ENCODE measurements at places on chromosomes 5 and 9.
A peak's percentile ranks its signal among the peaks of the same experiment; 100 is the strongest.

DNA sequence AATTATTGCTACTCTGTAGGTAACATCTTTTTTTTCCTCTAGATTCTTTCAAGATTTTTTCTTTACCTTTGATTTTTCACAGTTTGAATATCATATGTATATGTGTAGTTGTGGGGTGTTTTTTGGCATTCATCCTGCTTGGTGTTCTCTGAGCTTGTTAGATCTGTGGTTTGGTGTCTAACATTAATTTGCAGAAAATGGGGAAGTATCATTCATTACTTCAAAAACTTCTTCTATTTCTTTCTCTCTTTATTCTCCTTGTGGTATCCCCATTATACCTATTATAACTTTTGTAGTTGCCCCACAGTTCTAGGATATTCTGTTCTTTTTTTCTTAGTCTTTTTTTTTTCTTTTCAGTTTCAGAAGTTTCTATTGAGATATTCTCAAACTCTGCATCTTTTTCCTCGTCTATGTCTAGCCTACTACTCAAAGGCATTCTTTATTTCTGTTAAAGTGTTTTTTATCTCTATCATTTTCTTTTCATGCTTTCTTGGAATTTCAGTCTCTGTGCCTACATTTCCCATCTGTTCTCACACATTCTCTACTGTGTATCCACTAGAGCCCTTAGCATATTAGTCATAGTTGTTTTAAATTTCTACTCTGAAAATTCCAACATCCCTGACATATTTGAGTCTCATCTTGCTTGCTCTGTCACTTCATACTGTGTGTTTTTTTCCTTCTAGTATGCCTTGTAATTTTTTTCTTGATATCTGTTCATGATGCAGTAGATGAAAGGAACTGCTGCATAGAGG is 60.1 kb upstream of the GNA14 start:
- DNase-seq, result no peak

DNA sequence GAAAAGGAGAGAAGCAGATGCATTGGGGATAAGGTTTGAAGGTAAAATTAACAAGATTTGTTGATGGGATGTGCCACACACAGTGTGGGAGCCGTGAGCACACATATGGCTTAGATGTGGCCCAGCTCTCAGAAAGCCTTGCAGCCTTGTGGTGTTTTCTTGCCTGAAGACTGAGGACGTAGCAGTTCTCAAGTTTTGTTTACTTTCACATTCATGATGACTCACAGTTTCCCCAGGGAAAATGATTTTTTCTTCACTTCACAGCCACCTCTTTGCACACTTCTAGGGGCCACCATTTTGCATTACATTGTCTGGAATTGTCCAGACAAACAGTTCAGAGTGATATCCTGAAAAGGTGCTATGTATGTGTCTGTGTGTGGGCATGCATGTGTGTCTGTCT is 126.2 kb downstream of the BASP1 start:
- no peak for DNase-seq

GRCh38 chr9:76912636-76913275 is 6.8 kb upstream of the PRUNE2 start:
- DNase-seq, result peak; percentile 89

GRCh38 chr5:153206361-153206760 is 284.1 kb upstream of the GRIA1 start:
- no peak for DNase-seq

- DNase-seq, result peak; percentile 89
Observed at GRCh38 chr9:127742435-127743088, 7.5 kb upstream of the TOR2A start.

DNA sequence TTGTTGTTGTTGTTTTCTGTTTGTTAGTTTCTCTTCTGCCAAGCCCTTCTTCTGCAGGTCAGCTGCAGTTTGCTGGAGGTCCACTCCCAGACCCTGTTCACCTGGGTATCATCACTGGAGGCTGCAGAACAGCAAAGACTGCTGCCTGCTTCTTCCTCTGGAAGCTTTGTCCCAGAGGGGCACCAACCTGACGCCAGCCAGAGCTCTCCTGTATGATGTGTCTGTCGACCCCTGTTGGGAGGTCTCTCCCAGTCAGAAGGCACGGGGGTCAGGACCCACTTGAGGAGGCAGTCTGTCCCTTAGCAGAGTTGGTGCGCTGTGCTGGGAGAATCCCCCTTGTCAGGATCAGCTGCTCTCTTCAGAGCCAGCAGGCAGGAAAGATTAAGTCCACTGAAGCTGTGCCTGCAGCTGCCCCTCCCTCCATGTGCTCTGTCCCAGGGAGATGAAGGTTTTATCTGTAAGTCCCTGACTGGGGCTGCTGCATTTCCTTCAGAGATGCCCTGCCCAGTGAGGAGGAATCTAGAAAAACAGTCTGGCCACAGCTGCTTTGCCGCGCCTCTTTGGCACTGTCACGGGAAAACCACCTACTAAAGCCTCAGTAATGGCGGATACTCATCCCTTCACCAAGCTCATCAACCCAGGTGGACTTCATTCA is 299.2 kb downstream of the EDIL3 start:
- DNase-seq, result peak; percentile 13

DNA sequence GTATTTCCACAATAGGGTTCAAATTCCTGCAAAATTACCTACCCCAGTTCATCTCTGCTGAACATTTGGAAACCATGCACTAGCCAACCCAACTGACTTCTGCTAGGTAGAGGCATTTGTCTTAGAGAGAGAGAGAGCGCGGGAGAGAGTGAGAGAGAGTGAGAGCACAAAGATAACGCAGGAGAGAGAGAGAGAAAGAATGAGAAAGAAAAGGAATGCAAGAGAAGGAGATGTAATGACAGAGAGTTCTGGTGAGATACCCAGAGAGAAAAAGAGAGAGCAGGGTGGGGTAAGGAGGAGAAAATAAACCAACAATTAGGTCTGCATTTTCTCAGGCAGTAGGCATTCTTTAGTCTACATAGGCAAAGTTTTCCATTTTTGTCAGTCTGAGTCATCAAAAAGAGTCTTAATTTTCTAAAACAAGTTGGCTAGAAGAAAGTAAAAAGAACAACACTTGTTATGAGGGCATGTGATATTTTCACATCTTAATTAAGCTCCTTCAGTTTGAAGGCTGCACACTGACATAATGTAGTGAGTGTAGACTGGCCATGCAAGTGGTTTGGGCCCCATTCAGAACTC is 98.2 kb downstream of the MAP1B start:
- DNase-seq, result no peak

DNA sequence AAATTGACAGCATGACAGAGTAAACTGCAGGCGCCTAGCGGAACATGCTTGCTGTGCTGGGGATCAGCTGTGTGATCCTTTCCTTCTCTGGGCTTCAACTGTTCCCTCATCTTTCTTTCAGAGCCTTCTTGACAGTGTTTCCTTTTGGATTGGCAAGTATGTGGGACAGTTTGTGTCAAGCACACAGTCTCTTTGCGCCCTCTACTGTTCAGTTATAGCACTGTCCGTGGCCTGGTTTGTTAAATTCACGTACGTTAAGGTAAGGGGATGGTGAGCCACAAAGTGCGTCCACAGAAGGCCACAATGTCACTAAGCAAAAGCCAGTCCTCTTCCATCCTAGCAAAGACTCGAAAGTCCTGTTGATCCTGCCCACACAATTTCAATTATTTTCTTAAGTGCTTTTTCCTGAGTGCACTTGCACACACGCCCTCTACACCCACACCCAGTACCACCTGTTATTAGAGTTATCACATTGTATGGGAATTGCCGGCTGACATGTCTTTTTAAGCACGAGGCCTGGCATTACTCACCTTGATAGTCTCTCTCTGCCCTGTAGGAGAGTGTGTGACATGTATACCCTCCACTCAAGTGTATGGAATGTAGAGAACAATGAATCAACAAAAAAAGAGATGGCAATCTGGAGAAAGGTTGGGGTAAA is 22.5 kb upstream of the PTPN3 start:
- peak; percentile 52 for DNase-seq

DNA sequence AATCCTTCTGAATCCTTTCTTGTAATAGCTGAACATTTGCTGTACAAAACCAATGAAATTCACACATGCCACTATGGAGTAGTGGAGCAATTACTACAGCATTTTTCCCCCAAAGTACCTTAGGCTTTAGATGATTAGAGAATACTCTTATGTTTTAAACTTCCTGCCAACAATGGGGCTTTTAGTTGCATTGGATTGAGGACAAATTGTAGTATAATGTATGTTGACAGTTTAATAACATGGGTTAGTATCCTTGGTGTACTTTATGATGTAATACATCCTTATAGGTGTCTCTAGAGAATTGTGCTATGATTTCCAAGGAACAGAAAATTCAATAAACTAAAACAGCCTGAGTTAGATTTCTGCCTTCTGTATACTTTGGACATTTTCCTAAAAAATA is 422.7 kb upstream of the GRAMD2B start:
- no peak for DNase-seq

DNA sequence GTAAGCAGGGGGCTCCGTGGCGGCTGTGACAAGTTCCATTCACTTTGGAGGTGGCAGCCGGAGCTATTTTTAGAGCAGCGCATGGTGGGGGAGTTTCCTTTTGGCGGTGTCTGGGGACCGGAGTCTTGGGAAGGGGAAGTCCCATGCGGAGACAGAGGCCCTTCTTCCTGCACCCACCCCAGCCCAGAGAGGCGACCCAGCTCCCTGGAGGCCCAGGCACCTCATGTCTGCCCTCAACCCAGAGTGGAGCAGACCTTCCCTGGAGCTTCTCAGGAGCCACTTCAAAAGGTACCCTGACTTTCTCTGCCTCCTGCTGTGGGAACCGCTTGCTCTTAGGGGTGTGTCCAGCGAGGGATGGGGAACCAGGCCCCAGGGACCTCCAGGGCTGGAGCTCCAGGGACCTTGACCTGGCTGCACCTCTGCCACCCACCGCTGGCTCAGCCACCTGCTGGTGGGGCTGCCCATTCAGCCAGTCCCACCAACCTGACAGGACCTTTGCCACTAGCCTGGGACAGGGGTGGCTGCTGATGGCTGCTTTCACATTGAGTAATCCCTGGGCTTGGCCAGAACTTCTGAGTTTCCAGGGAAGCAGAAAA is 34.1 kb downstream of the NEK6 start:
- DNase-seq, result no peak

DNA sequence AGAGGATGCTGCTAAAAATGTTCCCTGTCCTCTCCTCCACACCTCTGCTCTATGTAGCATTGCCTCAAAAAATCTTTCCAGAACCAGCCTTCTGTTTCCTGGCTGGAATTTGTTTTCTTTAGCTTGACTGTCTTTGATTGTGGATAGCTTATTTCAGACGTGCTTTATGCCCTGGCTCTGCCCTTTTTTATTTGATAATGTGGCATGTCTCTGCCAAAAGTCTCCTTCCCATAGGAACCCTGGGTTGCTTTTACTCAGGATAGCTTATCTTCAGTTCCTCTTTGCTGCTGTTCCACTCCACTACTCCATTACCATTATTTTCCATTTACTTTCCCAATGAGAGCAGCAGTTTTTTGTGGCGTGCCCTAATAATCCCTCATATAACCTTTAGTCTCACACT is 885 bp upstream of the TMEM252 start:
- DNase-seq, result no peak

GRCh38 chr5:43420241-43420640 is 8.1 kb upstream of the CCL28 start:
- DNase-seq, result no peak

DNA sequence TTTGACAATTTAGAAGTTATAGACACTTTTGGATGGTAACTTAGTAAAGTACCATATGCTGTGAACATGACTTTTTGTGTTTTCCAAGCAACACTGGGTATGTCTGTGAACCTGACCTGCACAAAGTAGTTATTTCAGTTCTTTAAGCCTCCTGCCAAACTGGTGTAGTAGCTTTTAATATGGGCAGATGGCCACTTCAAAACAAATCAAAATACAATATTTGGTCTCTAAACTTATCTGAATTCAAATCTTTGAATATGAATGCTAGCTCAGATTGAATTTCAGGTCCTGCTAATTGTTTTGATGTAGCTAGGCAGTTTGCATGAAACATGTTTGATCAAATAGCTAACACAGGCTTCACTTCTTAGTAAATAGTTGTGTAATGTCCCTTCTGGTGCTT is 1176.7 kb upstream of the CDH9 start:
- peak; percentile 9 for DNase-seq

DNA sequence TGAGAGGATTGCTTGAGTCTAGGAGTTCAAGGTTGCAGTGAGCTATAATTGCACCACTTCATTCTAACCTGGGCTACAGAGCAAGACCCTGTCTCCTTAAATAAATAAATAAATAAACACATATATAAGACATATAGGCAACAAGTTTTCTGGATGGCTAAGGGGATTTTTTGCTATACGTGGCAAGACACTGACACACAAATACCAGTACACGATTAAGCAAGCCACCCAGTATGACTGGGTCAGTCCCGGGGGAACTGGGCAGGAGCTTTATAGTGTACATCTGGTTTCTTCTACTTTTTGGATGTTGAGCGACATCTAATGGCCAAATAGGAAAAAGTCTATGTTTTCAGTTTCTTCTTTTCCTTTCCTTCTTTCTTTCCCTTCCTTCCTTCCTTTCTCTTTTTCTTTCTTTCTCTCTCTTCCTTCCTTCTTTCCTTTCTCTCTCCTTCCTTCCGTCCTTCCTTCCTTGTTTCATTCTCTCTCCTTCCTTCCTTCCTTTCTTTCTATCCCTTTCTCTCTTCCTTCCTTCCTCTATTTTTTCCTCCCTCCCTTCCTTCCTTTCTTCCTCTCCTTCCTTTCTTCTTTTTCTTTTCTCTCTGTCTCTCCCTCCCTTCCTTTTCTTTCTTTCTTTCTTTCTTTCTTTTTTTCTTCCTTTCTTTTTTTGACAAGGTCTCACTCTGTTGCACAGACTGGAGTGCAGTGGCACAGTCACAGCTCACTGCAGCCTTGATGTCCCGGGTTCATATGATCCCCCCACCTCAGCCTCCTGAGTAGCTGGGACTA is 47.0 kb upstream of the PLIN2 start:
- DNase-seq, result peak; percentile 59

- no peak for DNase-seq
Observed at GRCh38 chr5:145999208-145999607, 62.8 kb downstream of the SH3RF2 start.

- no peak for DNase-seq
Observed at GRCh38 chr9:97560851-97561250, 59.4 kb downstream of the TMOD1 start.

DNA sequence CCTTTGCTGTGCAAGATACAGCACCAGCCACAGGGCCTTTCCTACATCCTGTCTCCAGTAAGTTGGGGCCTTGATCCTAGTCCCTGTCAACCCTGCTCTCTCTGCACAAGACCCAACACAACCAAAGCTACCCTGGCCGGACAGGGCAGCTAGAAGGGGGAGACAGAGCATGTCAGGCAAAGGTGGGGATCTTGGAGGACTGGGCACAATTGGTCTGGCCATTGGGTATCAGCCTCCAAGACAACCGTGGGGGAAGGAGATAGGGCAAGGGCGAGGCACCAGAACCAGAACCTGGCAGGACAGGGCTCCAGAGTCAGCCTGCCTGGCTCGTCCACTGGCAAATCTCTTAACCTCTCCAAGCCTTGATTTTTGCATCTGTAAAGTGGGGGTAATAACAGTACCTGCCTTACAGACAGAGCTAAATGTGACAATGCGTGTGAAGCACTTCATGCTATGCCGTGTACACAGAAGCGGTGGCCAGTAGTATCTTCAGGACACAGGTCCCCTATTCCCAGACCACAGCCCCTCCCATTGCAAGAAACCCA is 51.6 kb upstream of the CDKN2AIPNL start:
- DNase-seq, result no peak

- DNase-seq, result no peak
Observed at GRCh38 chr5:142316681-142317080, 8.1 kb downstream of the SPRY4 start.

- no peak for DNase-seq
Observed at GRCh38 chr9:2418619-2419018, 203.0 kb upstream of the VLDLR start.

GRCh38 chr9:129109952-129110739 is 447 bp downstream of the CRAT start:
- DNase-seq, result peak; percentile 47

Measured in SK-N-DZ (cell line).